ENCODE measurements at places on chromosomes 1 and 21.

DNA sequence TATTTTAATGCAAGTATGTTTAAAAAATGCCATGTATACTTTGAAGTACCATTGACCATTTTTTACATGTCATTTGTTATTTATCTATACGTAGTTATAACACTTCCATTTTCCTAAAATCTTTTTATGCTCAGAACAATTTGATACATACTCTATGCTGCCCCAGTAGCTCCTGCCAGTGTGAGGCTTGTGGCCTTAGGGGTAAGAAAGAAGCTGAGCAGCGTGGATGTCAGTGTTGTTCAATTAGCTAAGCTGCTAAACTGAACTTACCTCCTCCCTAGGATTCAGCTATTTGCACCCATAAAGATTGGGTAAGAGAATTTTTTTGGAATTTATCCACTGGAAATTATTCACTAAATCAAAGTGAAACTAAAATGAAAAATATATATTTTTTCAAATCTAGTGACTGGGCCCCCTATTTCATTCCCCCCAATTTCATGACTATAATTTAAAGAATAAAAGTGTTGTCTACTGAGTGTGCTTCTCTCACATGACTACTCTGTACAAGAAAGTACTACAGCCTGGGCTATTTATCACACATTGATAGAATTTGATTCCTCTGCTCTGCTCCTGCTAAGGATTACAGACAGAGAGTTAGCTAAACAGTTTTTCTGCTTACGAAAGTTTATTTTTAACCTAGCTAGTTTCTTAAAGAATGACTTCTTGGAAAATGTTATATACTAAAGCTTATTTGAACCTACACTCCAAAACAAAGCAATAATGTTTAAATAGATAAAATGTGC, 1030.3 kb upstream of the ADGRL4 start:
- DNase-seq = no peak

GRCh38 chr1:64901663-64902062, 64.7 kb downstream of the JAK1 start:
- no peak for DNase-seq

- no peak for DNase-seq
These were observed 136.0 kb downstream of the SNX7 start for GRCh38 chr1:98797506-98797905.

DNA sequence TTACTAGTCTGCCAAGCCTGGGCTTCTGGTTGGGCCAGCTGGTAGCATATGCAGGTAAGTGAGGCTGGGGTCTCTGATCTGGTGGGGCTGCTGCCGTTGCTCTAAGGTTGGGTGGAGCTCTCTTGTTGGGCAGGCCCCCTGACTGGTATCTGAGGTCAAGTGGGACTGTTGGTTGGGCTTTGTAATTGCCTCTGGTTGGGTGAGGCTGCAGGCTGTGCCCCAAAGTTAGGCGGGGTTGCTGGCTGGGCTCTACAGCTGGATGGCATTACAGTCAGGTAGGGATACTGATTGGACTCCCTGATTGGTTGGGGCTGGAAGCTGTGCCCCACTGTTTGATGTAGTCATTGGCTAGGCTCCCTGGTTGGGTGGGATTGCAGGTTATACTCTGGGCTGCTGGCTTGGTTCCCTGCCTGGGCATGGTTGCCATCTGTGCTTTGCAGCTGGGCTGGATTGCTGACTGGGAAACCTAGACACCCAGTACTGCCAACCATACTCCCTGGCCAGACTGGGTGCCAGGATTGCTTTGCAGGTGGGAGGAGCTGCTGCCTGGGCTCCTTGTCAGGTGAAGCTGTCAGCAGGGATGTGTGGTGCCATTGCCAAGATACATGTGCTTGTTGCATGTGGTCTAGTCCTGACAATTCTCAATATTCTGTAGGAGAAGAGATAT, 130.5 kb downstream of the RABGAP1L start:
- DNase-seq = peak; percentile 36

DNA sequence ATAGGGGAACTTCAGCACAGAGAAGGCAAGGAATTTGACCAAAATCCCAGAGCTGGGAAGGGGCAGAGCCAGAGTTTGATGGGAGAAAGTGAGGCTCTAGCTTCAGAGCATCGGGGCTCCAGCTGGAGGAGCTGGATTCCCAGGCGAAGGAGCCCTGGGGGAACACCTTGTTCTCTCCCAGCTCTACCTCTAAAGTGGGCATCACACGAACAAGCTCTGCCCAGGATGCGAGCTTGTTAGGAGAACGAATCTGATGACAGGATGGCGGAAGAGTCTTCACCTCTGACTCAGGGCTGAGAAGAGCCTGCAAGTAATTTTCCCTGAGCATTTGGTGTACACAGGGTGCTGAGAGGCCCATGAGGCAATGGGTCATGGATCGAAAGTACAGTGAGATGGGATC, 22.0 kb downstream of the TNNT2 start:
- no peak for DNase-seq

DNA sequence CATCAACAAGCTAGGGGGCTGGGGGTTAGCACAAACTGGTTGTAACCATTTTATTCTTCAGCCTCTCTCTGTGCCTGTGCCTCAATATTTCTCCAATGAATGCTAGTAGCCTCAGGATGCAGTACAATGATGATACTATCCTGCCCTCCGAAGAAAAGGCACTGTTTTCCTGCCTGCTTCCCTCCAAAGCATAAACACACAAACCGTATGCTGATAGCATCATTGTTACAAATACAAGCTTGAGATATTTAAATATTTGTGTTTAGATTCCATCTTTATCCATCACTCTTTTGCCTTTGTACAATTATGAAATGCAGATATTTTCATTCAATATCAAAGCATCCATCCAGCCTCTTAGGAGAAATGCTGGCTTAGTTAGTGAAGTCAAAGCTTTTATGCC, 404.8 kb downstream of the DUSP10 start:
- DNase-seq = no peak

GRCh38 chr1:151867765-151868411, 14.4 kb upstream of the THEM5 start:
- DNase-seq = no peak

GRCh38 chr1:3594706-3595377, 16.5 kb downstream of the MEGF6 start:
- no peak for DNase-seq

- no peak for DNase-seq
These were observed 7.5 kb upstream of the TTC22 start for GRCh38 chr1:54808443-54809207.

DNA sequence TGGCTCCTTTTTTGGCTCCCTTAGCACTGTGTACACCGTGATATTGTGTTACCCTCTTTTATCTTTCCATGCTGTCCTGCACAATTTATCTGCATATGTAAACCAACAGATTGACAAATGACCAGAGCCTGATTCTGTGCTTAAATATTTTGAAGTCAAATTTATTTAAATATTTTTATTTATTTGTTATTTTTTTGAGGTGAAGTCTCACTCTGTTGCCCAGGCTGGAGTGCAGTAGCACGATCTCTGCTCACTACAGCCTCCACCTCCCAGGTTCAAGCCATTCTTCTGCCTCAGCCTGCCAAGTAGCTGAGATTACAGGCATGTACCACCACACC, 12.8 kb downstream of the PMF1 start:
- DNase-seq = no peak

DNA sequence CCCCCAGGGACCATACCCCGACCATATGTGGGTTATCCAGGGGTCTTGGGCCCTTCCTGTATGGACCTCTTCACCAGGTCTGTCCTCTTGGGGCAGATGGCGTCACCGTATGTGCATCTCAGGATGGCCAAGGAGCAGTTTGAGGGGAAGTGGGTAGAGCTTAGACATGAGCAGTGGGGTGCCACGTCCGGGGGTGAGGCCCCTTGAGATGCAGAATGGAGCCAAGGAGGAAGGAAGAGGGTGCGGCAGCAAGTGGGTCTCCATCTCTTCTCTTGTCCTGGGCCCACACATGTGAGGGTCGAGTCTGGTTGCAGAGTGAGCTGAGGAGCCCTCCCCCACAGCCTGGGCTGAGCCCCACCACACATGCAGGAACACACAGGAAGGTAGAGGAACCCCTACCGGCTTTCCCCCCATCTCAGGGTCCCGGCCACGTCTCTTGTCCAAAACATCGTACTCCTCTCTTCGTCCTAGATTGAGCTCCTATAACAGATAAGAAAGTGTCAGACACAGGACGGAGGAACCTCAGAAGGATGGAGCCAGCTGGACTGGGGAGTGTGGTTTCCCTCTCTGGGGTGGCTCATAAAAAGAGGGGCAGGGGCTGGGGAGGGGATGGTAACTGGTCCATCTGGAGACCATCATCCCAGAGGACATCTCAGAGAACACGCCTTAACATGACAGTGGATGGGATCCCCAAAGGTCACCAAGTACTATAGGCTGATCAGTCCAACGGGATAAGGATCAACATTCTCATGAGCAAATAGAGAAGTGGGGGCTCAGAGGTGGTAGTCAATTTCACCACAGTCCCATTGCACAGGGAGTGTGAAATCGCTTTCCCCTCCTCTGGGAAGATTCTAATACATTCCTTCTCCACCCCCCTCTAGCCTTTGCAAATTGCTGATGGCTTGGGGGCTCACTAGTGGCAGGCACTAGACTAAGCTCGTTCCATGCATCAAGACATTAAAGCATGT, 79.9 kb downstream of the CD247 start:
- DNase-seq = no peak

- no peak for DNase-seq
These were observed 139.9 kb downstream of the SETD4 start for GRCh38 chr21:35920436-35920835.

DNA sequence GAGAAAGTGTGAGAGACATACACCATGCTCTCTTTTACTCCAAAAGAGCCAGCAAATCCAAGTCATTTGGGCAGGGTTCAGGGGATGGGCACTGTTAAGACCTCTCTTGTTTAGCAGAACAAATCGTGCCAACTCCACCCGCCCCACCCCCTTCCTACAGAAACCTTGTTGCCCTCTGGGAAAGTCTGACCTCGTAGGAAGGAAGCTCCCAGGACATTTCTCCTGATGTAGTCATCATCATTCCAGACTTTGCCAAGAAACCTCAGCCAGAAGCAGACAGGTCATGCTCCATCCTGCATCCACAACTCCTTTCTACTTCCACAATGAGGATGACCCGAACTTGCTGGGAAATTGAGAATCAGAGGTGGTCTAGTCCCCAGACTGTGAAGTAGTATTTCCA, 57.7 kb downstream of the UBE2T start:
- no peak for DNase-seq

GRCh38 chr1:2184934-2185333, 9.6 kb downstream of the FAAP20 start:
- no peak for DNase-seq

GRCh38 chr1:209882942-209883340, 55.1 kb upstream of the SYT14 start:
- DNase-seq = no peak

DNA sequence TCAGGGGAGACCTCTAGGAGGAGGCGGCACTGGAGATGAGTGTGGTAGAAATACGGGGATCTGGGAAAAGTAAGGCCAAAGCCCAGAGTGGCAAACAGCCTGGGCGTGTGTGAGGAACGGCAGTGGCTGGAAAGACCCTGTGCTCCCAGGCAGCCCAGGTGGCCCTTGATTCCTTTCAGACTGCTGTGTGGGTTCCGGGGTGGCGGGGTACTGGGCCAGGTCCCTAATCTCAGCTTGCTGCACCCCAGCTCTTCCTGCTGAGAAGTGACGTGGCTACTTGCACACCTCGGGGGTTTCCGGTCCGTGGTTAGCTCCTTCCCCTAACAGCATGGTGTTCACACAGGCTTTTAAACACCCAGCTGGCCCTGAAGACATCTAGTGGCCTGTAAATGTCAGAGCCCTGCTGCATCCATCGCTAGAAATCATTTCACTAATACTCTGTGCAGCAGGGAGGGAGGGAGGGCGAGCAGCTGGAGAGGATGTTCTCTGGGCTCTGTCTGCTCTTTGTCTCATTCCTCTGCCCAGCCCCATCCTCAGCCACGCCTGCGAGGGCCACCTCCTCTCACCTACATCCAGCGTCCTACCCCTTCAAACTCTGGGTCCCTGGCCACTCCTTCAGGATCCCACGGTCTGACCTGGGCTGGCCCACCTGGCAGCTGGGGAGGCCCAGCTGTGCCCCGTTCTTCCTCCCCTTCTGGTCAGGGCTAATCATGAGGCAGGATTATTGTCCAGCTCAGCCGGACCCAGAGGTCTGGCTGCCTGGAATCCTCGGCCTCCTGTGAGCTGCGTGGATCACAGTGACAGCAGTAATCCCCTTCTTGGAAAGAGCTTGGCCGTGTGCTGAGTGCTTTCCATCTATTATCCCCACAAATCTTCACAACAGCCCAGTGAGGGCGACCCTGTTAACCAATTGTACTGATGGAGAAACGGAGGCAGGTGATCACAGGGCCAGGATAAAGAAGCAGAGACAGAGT, 7.2 kb downstream of the ZDHHC18 start:
- no peak for DNase-seq

GRCh38 chr1:223230161-223230881, 87.3 kb upstream of the TLR5 start:
- no peak for DNase-seq

- DNase-seq = no peak
These were observed 68.3 kb upstream of the KIF26B start for GRCh38 chr1:245086389-245086969.

DNA sequence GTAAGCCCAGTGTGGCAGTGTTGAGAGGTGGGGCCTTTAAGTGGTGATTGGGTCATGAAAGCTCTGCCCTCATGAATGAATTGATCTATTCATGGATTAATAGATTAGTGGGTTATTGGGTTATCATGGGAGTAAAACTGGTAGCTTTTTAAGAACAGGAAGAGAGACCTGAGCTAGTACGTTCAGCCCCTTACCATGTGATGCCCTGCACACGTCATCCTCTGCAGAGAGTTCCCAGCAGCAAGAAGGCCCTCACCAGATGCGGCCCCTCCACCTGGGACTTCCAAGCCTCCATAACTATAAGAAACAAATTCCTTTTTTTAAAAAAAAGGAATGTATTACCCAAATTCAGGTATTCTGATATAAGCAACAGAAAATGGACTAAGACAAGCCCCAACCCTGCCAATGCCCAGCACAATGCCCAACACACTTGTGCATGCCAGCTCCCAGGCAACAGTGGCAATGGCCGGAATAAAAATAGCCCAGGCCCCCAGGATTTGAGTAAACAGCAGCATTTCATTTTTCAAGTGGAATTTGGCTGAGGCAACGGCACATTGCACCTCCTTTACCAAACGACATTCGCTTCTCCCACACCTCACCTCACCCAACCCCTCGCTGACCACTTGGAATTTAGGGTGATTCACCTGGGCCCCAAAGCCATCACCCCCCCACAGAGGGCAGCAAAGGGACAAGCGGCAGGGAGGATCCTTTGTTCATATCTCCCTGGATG, 215.9 kb downstream of the TOMM20 start:
- DNase-seq = no peak

DNA sequence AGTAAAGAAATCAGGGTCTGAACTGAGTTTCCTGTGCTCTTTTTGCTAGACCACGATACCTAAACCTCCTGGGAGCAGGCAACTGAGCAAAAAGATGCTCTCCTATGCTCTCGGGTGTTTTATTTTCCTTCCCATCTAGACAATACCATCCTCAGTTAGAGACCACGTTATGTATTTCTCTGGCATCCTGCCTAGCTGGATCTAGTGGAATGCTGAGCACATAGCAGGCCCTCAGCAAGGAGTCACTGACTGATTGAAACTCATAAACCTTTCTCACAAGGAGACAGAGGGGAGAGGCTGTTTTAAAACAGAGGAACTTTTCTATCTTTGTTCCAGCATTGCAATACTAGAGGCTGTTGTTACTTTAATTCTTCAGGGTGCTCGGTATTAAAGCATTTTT, 168.0 kb downstream of the CYYR1 start:
- DNase-seq = no peak

- DNase-seq = no peak
These were observed 19.8 kb upstream of the KPRP start for GRCh38 chr1:152737997-152738396.

- no peak for DNase-seq
These were observed 10.2 kb downstream of the ECE1 start for GRCh38 chr1:21280011-21280471.

Data from NCI-H2171 treated with DMSO at 0.1 percent for 48 hours (cell line).